ENCODE measurements at places on chromosomes 11 and 22. TPM values are rescaled to one million over a fixed set of nuclear protein-coding genes. Genes with fewer than 3 reads are reported as not detected.
A peak's percentile ranks its signal among the peaks of the same experiment; 100 is the strongest.

GRCh38 chr11:15970506-15971214 is 385.7 kb downstream of the SOX6 start:
- DNase-seq: no peak

GRCh38 chr11:69474736-69475135 is 6.7 kb upstream of the LINC01488 start:
- no peak for DNase-seq

Gene IGSF9B
- 8.7 TPM for polyA plus RNA-seq

DNA sequence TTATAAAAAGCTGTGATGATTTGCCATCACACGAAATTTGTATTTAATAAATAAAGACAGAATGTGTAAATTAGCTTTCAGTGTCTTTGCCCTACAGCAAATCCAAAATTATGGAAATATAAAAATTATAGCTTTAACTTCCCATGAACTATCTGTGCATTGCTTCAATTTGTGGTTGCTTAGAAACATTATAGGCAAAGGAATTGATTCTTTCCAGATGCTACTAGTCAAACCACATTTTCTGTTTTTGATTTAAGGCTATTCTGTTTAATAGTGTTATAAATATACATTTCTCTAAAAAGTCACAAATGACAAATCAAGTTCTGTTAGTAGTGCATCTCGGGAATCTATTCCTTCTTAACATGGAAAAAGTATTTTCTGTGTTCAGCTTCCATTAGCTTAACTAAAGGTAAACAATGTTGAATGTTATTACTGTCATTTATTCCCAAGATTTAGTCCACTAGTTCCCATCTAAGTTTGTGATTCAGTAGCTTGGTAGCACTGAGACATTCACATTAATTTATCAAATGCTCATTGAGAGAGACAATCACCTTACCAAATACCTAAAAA is 1086.3 kb upstream of the CCDC90B start:
- DNase-seq: no peak

DNA sequence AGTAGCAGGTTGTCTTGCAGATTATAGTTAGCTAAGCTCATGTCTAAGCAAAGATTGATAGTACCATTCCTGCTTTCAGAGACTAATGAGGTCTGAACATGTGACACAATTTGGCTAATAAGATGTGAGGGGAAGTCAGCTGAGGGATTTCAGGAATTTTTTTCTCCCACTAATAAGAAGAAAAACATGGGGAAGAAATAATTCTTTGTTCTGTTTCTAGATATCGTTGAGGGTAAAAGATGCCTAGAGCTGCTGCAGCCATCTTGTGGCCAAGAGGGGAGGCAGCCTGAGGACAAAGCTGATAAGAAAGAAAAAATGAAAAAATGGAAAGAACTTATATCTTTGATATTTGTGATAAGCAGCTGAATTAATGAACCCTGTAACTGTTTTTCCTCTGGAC is 1334.4 kb downstream of the LRRC4C start:
- peak; percentile 38 for DNase-seq

Gene DEUP1
- polyA plus RNA-seq: 1.7 TPM

DNA sequence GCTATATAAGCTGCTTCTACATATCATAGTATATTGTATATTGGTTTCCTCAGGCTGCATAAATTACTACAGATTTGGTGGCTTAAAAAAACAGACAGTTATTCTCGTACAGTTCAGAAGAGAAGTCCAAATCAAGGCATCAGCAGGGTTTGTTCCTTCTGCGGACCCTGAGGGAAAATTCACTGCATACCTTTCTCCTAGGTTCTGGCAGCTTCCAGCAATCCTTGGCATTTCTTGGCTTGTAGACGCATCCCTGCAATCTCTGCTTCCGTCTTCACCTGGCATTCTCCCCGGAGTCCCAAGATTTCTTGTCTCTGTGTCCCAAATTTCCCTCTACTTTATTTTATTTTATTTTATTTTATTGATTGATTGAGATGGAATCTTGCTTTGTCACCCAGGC is 142.8 kb downstream of the COMMD9 start:
- no peak for DNase-seq

DNA sequence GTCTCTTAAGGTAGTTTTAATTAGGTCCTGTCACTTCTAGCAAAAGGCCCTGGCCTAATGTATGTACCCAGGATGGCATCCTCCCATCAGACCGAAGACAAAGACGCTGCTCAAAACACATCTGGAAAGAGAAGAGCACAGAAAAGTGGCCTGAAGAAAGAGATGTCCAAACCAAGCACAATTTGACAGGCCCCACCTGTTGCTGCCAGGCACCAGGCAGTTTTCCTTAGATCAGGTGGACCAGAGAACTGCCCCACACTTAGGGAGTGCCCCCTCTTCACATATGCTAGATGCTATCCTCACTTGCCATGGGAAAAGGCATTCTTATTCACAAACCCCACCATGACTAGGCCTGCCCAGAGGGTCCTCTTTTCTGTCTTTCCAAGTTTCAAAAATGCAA is 3.3 kb upstream of the HMGXB4 start:
- no peak for DNase-seq

Gene C11orf16
- 0.31 TPM for polyA plus RNA-seq

Gene CHRM1
- 0.44 TPM for polyA plus RNA-seq

GRCh38 chr11:75966537-75967287 is 151.7 kb downstream of the UVRAG start:
- peak; percentile 11 for DNase-seq

- peak; percentile 72 for DNase-seq
These were observed 102.1 kb downstream of the C11orf91 start for GRCh38 chr11:33598426-33599069.

GRCh38 chr22:26975865-26976264 is 318.5 kb downstream of the MIAT start:
- no peak for DNase-seq

DNA sequence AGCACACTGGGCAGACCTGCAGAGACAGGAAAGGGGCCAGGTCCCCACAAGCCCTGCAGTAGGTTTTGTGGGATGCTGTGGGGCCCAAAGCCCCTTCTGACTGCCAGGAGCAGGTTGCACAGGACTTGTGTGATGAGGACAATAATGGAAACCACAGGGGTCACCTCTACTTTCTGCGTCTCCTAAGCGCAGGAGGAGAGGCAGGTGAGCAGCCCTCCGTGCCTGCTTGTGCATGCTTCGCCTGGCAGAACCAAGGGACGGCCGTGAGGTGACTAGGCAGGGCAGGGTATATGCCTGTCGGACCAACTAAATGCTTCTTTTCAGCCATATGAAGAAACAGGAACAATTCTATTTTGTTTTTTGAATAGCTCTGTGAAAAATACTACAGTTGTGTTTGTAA is 77.9 kb upstream of the PITPNB start:
- DNase-seq: no peak

Gene DLG2
- polyA plus RNA-seq: 21.5 TPM

GRCh38 chr22:42630211-42630610 is 10.2 kb downstream of the ATP5MGL start:
- no peak for DNase-seq

GRCh38 chr11:126459691-126460281 is 104.3 kb downstream of the ST3GAL4 start:
- no peak for DNase-seq

- DNase-seq: peak; percentile 91
These were observed at the start of gene PGAP2 for GRCh38 chr11:3807909-3808860. PGAP2 (plus strand) TSS chr11:3808560; CDS start chr11:3811260, 2,700 bp downstream.

- DNase-seq: no peak
These were observed 528 bp downstream of the FIBP start for GRCh38 chr11:65887723-65888162.

DNA sequence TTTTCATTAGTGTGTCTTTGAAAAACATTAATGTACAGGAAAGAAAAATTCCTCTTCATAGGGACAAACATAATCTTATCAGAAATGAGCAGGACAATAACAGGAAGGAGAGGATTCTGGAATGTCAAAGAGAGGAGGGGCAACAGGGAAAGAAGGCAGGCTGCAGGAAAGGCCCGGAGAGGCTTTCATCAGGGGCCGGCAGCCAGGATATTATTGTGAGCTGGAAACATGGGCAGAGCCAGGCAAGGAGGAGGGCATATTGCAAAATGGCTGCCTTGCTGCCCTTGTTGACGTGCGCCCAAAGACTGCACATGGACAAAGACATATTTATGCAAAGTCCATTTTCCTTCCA is 433.7 kb downstream of the ETS1 start:
- no peak for DNase-seq

GRCh38 chr11:47688111-47688510 is 27.1 kb downstream of the AGBL2 start:
- DNase-seq: no peak

Gene SNX19
- polyA plus RNA-seq: 5.2 TPM

- DNase-seq: no peak
These were observed 30.3 kb downstream of the ATM start for GRCh38 chr11:108253176-108253575.

DNA sequence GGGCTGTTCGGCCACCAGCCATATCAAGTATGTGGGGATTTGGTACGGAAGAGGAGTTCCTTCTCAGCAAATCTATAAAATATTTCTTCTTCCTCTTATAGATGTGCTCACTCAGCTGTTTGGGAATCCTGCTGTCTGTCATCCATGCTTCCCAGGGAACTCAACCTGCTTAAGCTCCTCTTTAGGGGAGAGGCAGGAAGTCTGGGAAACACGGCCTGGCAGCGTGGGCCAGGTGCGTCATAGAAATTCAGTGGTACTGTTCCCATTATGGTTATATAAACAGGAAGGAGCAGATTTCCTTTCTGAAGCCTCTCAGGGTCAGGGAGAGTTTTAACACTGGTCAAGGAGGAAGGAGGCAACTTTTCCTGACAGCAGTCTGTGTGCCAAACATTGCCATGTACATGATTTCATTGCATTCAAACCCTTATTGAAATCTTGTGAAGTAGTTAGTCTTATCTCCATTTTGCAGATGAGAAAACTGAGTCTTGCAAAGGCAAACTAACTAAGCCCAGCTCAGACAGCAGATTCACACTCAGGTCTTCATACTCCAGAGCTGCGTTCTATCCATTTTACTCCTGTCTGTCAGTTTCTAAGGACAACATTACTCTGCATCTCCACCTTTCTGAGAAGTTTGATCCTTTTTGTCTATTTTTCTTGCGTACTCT is 35.4 kb upstream of the AMOTL1 start:
- DNase-seq: no peak

DNA sequence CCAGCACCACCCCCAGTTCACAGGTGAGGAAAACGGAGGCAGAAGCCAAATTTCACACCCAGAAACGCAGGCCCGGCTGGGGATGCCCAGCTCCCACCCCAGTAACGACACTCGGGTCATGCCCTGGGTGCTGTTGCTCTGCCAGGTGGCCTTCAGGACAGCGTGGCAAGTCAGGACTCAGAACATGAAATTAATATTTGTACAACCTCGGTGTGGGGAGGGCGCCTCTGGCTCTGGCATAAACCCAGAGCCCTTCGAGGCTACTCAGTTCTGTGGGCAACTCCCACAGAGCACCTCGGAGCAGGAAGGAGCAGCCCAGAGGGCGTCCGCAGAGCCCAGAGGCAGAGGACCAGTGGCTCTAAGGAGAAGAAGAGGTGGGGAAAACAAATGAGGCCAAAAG is 71.6 kb downstream of the CELSR1 start:
- no peak for DNase-seq

DNA sequence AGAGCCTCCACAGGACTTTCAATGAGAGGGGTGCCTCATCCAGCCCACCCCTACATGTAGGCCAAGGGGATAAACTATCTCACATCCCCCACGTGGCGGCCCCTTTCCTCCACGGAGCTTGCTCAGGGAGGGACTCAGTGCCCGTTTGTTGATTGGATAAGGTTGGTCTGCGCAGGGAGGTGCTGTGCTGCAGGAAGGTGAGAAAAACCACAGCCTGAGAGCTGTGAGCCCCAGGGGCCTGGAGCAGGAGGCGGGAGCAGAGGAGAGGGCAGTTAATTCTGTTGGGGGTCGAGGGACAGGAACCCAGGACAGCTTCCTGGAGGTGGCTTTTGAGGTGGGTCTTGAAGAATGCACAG is 31.9 kb upstream of the ATXN10 start:
- DNase-seq: no peak

DNA sequence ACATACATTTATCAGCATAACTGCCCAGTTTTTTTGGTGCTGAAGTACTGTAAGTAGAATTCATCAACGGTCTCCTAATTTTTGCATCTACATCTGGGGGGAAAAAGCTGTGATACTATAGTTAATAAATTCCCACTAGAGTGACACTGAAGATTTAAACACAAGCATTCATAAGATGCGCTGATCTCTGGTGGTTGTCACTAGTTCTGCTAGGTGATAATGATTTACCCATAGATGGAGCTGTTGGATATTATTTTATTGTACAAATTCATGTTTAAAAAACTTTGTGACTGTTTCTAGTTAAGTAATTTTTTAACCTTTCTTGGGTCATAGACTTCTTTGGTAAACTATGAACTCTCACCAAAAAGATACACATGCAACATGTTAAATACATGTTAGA is 106.6 kb downstream of the EMSY start:
- no peak for DNase-seq

- no peak for DNase-seq
These were observed 229.5 kb downstream of the AASDHPPT start for GRCh38 chr11:106306942-106307341.

DNA sequence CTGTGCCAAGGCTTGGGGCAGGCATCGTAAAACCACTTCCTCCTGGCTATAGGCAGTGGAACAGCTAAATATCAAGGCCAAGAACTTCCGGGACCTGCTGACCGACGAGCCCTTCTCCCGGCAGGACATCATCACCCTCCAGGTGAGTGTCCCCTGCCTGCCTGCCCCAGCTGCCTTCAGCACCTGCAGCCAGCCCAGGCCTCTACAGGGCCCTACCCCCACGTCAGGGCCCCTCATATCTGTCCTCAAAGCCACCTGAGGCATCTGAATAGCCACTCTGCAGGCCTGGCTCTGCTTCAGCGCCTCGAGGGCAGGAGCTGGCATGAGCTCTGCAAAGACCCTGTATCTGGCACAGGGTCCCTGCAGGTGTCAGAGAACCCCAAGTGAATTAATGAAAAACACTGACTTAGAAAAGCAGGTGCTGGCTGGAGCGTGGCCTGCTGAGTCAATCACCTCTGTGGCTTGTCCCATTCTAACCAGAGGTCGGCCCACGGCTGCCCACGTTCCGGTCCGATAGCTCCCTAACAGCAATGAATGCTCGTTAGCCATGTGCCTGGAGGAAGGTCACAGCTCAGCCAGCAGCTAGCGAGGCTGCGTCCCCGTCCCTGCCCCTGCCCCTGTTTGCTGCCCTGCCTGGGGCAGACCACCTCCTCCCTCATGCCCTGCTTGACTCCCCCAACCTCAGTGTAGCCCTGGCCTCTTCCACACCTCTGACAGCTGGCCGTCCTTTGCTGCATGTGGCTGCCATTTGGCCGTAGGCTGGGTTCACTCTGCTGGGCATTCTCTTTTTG is 16.8 kb downstream of the PPIL2 start:
- no peak for DNase-seq

GRCh38 chr11:118620529-118621070 is 13.2 kb downstream of the PHLDB1 start:
- DNase-seq: no peak
